ENCODE measurements at places on chromosomes 4 and X.
A peak's percentile ranks its signal among the peaks of the same experiment; 100 is the strongest.

GRCh38 chrX:111254896-111255693 lies 15.2 kb downstream of the CAPN6 start:
- DNase-seq, result peak; percentile 15

- DNase-seq, result no peak
These were observed 670.6 kb upstream of the ATOH1 start for GRCh38 chr4:93157986-93158385.

DNA sequence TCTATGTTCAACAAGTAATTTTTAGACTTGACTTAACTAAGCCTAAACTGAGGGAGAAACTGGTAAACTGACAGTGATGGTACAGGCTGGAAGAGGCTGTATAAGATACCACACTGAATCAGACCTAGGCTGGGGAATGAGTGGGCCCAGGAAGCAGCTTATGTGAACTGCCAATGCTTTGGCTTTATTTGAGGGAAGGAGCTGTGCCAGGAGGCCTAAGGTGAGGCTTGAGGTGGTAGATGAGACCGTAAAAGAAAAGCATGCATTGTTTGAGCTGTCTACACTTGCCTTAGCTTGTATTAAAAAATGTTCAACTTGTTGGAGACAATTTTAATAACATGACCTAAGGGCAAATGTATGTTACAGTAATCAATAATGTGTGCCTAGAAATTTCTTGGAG lies 96.2 kb downstream of the RS1 start:
- DNase-seq, result no peak

DNA sequence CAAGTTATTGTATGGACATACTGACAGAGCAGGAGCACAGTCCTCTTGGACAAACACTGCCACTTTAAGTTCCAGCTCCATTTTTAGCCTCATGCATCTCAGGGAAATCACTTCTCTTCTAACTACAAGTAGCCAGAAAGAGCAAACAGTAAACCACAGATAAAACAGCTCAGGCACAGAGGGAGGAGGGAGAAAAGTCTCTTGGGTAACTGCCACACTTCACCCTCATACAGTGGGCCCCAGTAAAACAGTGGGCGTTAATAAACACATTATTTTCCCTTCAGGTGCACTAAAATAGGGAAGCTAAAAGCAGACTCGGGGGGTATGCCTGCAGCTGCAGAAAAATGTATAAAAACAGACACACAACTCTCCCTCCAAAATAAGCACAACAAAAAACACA lies 21.6 kb downstream of the CD38 start:
- no peak for DNase-seq

GRCh38 chr4:8201321-8201781 lies 2.3 kb downstream of the SH3TC1 start:
- no peak for DNase-seq

DNA sequence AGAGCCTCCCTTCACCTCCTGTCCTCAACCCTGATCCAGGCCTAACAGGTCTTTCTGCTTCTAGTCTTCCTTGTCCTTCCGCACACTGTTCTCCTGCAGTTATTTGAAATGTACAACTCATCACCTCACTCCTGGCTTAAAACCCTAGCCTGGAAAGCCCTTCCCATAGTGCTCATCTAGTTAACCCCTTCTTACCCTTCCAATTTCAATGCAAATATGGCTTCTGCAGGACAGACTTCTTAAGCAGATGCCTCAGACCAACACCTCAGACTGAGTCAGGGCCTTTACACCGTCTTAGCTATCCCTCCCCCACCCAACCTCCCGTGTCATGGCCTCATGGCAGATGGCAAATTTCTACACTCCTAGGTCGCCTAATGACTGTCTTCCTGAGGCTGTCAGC lies 130.4 kb downstream of the BCOR start:
- no peak for DNase-seq

GRCh38 chr4:121177246-121178137 lies 13.4 kb upstream of the TNIP3 start:
- no peak for DNase-seq

DNA sequence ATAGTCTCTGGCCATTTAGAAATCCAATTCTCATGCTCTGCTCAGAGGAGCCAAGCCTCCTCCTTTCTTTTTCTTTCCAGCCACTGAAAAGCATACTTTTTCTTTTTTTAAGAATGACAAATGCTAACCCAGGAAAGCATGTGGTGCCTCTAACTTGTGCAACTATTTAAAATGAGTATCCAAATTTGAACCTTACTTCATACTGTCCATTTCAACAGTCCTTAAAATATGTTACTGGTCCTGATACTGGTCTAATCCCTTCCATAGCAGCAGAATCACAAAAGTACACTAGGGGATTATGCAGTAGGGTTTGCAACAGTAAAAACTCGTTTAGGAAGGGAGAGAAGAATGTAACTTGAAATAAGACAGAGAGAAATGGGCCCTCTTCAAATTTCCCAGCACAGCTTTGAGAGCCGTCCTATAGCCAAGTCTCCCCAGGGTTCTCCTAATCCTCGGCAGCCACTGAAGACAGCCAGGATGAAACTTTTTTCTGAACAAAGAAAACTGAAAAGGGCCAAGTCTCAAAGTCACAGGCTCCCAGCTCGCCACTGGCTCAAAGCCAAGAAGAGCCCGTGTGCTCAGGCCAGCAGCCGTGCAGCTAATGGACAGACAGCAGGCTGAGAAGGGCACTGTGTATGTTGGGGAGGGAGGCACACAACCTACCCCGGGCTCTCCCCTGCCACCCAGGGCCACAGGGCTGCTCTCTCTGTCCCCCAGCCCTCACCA lies 39.5 kb downstream of the GPC4 start:
- DNase-seq, result no peak

GRCh38 chr4:172992648-172993378 lies 175.8 kb upstream of the GALNT7 start:
- DNase-seq, result no peak

- no peak for DNase-seq
These were observed 100.0 kb downstream of the HMX1 start for GRCh38 chr4:8771666-8772065.

GRCh38 chrX:33194876-33195433 lies 16.4 kb downstream of the DMD start:
- DNase-seq, result peak; percentile 17

GRCh38 chr4:26900765-26901164 lies 40.1 kb downstream of the STIM2 start:
- DNase-seq, result no peak

- no peak for DNase-seq
These were observed 53.0 kb downstream of the SEPTIN11 start for GRCh38 chr4:77002321-77003107.

- DNase-seq, result no peak
These were observed 212.4 kb upstream of the MAMLD1 start for GRCh38 chrX:150150780-150151125.

DNA sequence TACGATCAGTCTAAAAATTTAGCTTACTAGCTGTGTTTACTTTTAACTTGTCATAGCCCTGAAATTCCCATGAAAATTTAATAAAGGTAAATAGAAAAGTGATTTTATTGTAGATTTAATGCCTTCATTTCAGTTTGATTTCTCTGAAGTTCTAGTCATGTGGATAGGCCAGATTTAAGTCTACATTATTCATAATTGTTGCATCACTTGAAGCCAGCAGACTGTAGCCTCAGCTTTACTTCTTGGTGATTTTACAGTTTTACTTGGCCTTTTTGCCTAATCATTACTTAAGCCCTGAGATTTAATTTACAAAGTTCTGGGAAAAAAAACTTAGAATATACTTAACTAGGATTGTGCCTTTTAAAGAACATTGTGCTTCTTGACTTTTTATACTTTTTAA lies 73.5 kb upstream of the FHDC1 start:
- DNase-seq, result no peak

DNA sequence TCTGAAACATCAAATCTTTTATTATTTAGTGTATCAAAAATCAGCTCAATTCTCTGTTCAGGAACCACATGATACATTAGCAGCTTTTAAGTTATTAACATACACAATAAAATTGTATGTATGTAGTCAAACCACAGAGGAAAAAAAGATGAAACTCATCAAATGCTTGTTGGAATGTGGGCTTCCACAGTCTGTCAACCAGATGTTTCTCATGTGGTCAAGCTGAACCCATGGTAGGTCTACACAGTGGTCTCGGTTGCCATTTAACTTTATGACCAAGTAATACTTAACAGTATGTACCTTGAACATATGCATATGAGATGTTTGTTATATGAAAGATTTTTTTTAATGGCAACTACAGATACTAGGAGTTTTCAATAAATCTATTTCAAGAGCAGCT lies 427.8 kb downstream of the IL15 start:
- DNase-seq, result peak; percentile 13

- DNase-seq, result no peak
These were observed 55.5 kb upstream of the PROM1 start for GRCh38 chr4:16139066-16139945.

DNA sequence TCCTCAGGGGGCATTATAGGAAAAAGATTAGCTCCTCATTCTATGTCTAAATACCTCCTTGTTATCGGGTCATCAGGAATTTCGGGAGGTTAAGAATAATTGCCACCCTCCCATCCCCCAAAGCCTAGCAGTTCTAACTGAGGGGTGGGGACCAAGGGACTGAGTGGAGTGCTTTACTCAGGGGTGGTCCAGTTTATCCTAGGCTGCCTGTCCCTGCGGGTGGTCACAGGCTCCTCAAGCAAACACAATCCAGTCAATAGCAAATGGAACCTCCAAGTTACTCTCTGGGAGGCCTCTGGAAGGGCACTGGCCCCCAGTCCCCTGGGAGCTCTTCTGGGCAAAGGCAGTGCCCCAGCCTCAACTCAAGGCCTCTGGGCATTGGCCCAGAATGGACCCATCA lies 6.7 kb downstream of the ELF4 start:
- no peak for DNase-seq

DNA sequence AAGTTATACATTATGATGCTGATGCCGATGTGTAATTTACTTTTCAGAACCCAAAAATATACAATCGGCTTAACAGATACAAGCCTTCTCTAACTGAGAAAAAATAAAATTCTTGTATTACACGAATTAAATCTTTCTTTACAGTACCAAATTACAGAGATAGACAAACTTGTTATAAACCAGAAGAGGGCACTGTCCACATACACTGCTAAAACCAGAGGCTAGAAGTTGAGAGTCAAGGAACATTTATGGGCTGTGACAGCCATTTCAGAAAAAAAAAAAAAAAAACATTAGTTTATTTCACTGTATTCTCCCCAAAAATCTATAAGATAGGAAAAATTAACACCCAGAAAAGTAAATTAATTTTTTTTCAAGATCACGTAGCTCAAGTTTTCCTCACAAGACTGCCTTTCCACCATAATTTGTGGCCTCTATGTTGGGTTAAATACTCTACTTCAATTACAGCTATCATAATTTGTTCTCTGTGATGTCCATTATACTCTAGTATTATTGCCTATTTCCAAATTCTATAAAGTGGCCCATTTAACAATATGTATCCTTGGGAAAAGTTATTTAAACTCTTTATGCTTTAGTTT lies 12.0 kb downstream of the EREG start:
- peak; percentile 72 for DNase-seq

- no peak for DNase-seq
These were observed 184.0 kb upstream of the ANK2 start for GRCh38 chr4:112865443-112865842.

- DNase-seq, result no peak
These were observed 99.5 kb upstream of the KLHL13 start for GRCh38 chrX:118216087-118216486.

DNA sequence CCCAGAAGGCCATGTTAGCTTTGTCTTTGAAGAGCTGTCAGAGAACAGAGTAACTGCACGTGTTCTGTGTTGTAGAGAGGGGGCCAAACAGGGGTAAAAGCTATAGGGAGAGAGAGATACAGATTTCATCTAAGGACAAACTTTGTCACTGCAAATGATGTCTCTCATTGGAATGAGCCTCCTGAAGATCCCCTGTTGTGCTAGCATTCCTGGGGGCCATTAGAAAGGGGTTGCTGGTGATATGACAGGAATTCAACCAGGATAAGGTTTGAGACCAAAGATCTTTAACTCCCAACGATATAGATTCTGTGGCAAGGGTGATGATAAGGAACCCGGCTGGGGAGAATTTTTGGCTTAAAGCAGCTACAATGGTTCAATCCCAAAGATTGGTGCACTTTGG lies 16.8 kb downstream of the MID1 start:
- DNase-seq, result peak; percentile 34

DNA sequence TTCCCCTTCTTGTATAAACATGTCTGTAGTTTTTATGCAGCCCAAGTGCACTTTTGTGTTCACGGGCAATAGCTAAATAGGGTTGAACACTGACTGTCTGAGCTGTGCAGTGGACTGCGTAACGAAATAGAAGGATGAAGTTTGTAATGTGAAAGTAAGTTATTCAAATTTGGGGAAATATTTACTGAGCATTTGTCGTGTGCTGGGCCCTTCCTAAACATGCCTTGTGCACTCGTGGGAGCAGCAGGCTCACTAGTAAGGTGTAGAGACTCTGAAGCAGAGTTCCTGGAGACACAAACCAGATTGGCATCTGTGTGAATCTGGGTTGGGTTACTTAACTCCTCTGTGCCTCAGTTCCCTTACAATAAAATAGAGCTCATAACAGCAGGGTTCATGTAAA lies 51.7 kb upstream of the C1QTNF7 start:
- no peak for DNase-seq

DNA sequence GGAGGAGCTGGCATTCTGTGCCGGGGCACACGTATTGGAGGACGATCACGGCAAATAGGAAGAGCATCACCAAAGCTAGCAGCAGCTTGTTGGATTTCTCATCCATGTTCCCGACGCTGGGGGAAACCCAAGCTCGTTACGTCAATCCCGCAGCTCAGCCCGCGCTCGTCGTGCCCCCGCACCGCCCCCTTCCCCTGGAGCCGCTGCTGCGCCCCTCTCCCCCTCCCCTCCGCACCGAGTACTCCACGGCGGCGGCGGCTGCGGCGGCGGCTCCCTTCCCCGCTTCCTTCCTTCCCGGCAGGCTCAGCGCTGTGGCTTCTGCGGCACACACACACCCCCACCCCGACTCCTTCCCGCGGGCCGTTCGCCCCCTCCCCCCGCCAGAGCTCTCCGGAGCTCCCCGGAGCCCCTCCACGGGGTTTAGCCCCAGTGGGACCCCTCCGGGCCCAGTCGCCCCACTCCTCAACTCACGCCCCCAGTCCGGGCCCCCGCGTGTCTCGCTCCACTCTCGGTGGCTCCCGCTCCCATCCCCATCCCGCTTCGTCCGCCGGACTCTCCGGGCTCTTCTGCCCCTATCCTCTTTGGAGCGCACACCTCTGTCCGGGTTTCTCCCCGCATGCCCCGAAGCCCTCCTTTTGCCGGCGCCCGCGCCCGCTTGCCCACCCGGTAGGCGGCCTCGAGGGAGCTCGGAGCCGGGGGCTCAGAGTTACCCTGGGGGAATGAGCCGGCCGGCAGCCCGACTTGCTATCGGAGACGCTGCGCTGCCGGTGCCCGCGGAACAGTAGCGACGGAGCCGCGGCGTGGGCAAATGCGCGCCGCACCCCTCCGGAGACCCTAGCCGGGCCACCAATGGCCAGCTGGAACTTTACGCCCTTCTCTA lies 978 bp downstream of the HS6ST2 start:
- peak; percentile 9 for DNase-seq

DNA sequence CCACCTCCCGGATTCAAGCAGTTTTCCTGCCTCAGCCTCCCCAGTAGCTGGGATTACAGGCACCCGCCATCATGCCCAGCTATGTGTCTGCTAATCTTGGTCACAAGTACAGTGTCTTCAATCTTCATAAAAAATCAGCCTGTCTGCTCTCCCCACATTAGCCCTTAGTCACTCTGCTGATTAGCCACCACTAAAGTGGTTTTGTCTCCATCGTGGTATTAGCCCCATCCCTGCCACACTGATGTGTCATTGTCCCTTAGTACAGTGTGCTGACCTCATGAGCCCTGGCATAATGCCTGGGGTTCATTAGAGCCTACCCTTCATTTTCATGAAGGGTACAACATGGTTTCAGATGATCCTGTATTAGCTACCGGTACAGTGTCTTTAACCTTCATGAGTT lies 49.9 kb downstream of the ZNF157 start:
- peak; percentile 1 for DNase-seq

GRCh38 chr4:64713256-64713840 lies 304.1 kb upstream of the TECRL start:
- DNase-seq, result peak; percentile 36

All from fibroblast of skin of scalp (primary cell).